Urinary bladder (tissue), 4 donors: ENCODE measurements at places on chromosomes 16 and 17. TPM values are rescaled to one million over a fixed set of nuclear protein-coding genes. Genes with fewer than 3 reads are reported as not detected.

PIRT gene
- 1.9 TPM for total RNA-seq

DNA sequence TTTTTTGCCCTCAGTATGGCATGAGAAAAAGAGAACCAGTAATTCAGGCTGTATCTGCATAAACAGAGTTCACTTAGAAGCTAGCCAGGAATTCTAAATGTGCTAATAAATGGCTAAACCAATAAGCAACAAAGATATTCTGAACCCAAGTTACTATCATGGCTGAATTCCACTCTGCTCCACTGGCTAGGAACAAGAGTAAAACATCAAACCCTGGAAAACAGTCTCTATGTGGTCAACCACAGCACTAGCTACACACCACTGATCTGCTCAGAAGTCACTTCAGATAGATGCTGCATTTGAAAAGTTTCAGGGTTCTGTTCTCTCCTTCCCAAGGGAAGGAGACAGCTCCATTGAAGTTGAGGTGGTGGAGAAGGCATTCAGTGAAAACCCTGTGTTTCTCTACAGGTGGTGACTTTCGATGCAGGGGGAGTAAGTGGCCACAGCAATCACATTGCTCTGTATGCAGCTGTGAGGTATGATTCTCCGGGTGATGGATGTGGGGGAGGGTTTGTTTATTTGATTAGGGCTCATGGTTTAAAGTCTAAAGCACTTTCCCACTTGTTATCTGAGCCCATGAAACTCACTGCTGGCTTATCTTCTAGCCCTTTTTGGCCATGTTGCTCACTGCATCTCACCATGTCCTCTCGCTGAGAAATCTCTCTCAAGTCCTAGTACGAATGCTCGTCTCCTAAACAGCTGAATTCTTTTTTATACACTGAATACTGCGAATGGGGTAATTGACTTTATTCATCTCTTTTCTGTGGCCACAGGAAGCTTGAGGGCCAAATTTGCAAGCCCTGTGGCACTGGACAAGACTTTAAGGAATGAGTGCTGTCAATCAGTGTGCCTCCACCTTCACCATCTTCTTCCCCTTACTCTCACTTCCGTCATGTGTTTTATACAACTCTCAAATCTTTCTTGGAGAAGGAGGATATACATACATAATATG is 39.9 kb downstream of the CENPV start:
- no peak for DNase-seq

IL34 gene
- total RNA-seq: 10.6 TPM

GRCh38 chr16:86568677-86569623 is 2.3 kb downstream of the FOXC2 start:
- DNase-seq: no peak

GRCh38 chr16:59213952-59214351 is 479.8 kb upstream of the GOT2 start:
- DNase-seq: no peak

FOXL1 gene
- total RNA-seq: 7.8 TPM
